ENCODE measurements at places on chromosomes 3 and 15.

GRCh38 chr3:46929324-46929723, 47.2 kb downstream of the CCDC12 start:
- DNase-seq, result no peak

GRCh38 chr3:84008623-84009022, 950.2 kb upstream of the CADM2 start:
- no peak for DNase-seq

DNA sequence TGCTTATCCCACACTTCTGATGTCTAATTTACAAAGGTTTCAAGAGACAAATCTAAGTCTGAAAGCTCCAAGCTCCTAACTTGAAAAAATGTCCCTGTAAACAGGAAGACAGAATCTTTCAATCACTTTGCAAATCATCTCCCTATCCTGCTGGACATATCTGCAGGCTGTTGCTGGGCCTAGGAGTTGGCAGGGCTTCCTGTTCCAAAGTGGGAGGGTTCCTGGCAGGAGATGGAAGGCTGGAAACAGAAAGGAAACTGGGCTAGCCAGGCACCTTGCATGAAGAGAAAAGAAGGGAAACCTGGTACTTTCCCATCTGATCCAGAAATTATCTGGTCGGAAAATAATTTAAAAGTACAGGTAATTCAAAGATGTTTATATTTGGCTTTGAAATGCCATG, 227.3 kb upstream of the IL12A start:
- peak; percentile 23 for DNase-seq

DNA sequence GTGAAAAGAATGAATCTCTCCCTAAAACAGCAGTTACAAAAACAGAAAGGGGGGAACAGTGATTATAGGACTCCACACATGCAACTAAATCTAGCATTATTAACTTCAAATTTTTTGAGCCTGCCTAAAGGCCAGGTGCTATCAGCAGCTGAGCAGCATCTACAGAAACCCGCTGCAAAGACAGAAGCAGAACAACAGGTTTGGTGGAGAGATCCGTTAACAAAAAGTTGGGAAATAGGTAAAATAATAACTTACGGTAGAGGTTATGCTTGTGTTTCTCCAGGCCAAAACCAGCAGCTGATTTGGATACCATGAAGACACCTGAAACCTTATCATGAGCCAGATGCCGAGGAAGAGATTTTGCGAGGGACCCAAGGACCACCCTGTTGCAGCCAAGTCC, 201.6 kb upstream of the UBE3A start:
- no peak for DNase-seq

- no peak for DNase-seq
Measured at GRCh38 chr3:110384601-110385000, 687.0 kb upstream of the NECTIN3 start.

DNA sequence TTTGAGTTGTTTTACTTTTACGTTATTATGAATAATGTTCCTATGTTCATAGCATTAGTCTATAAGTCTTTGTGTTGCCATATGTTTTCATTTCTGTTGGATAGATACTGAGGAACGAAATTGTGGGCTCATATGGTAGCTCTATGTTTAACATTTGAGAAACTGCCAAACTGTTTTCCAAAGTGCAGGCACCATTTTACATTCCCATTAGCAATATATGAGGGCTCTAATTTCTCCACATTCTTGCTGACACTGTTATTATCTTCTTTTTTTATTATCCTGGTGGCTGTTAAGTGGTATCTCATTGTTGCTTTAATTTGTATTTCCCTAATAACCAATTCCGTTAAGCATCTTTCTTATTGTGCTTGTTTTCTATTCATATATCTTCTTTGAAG, 1.8 kb upstream of the PIK3R4 start:
- no peak for DNase-seq

- no peak for DNase-seq
Measured at GRCh38 chr3:117719316-117719926, 1009.8 kb downstream of the TUSC7 start.

GRCh38 chr3:123491966-123492587, 43.2 kb upstream of the ADCY5 start:
- no peak for DNase-seq

DNA sequence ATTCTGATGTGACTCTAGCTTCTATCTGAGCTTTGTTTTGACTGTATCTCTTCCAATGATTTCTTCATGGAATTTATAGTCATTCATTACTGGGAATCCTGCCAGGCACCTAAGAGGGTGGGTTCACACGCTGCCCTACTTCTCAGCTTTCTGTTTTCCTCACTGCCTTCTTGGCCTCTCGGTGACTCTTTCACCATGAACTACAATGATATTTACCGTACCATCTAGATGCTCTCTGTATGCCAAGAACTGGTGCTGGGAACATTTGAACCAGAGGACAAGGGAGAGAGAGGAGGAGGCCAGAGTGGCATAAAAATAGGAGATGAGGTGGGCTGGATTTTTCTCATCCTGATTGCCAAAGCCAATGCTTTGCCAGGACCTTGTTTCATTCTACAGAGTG, 280.0 kb upstream of the P2RY1 start:
- DNase-seq, result no peak

DNA sequence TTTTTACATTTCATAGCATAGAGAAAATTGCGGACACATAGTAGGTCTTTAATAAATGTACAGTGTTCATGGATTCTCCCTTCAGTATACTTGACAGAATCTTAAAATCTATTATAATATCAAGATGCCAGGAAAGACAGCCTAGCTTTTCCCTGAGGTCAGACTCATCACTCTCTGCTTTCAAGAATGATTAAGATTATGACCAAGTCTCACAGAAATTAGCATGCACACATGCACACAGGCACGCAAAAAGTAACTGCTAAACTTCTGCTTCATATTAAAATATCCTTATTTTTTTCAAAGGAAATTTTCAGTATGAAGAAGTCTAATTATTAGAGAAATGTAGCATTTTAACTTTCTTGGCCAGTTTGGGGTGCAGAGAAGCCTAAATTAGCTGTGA, 493.8 kb upstream of the NECTIN3 start:
- no peak for DNase-seq

DNA sequence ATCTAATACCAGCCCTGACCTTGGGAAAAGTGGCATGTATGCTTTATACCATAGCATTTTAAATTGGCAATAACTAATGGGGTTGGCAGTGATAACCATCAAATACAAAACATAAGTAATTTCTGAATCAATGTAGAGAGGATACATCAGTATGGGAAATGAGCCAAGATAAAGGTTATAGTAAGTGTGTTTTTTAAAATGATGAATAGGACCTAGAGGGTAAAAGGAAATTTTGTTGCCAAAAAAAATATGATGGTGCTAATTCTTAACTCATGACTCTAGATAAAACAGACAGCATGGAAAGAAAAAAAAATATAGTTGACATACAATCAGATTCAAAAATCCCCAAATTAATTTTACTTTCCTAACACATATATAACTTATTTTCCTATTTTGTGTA, 75.4 kb upstream of the ROBO1 start:
- DNase-seq, result no peak

DNA sequence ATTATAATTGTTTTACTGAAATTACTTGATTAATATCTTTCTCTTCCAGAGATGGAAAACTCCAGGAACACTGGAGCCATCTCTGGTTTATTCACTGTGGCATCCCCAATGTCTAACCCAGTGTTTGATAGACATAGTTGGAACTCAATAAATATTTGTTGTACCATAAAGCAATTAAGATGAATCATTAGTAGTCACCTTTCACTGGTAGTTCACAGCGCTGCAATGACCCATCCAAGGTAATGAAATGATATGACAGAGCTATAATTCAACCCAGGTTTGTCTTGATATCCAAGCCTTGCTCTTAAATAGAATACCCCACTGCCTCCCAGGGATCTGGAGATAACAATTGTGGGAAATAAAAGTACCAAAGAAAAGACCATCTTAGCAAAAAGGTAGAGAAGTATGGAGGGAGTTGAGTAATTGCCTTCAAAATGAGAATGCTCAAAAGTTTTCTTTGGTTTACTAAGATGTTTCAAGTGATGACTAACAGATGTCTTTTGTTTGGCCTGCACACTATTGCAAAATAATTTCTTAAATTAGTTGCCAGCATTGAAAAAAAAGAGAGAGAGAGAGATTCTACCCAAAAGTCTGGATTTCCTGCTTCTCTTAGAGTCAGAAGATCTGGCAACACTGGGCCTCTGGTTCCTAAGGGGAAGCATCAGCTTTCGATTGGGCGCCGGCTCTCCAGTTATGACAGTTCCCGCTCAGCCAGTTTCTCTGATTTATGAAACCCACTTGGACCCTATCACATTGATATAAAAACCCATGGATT, 348.5 kb downstream of the ERC2 start:
- no peak for DNase-seq

DNA sequence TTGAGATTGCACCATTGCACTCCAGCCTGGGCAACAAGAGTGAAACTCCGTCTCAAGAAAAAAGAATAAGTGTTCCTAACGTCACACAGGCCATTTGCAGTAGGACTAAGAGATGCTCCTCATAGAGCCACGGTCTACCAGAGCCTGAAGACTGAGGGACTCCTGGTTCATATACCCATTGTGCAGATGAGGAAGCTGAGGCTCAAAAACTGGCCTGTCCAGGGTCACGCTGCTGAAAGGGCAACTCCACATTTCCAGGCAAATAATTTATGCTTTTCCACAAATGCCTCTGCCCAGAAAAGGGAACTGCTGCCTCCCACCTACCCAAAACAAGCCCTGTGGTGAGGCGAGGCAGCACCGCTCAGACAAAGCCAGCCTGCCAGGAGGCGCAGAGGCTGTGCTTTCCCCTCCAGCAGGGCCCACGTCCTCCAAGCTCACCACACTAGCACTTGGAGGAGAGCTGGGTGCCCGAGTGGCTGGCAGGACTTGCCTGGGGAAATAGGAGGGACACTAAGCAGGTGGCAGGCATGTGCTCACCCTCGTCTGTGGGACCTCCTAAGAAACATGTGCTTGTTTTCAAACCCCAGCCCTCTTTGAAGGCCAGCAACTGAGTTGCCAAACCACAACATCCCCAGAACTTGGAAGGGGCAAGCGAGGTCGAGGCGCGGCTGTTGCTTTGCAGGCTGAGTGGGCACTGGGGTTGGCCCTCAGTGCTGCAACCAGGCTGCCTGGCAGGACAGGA, 195.6 kb downstream of the XXYLT1 start:
- no peak for DNase-seq

- DNase-seq, result no peak
Measured at GRCh38 chr15:50825946-50826345, 60.4 kb upstream of the SPPL2A start.

- DNase-seq, result peak; percentile 7
Measured at GRCh38 chr15:47813748-47814384, 96.6 kb downstream of the SEMA6D start.

DNA sequence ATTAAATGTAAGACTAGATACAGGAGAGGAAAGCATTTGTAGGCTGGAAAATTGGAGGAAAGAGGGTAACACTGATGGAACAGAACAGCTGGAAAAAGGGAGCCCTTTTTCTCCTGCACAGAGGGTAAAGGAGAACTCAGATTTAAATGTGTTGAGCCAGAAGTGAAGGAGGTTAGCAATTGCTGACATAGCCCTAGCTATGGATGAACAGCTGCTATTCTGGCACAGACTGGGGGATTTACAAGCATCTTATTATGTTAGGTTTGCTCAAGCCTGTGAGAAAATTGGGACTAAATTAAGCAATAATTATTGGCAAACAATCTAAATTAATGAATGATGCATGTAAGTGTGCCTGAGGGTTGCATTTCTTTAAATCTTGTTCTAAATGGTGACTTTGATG, 40.6 kb upstream of the PRR20G start:
- no peak for DNase-seq

- DNase-seq, result no peak
Measured at GRCh38 chr15:80639168-80639555, 55.9 kb upstream of the ABHD17C start.

- DNase-seq, result no peak
Measured at GRCh38 chr15:61639491-61639890, 410.4 kb upstream of the RORA start.
